Stimulated activated CD4-positive, alpha-beta T cell treated with anti-CD3 and anti-CD28 coated beads, Interleukin-1b, Interleukin-23, amount 100 ng/mL, for 1 hour (primary cell): ENCODE measurements at places on chromosomes 13 and 19.

- DNase-seq = no peak
Observed at GRCh38 chr19:8481201-8481600, 21.2 kb downstream of the PRAM1 start.

GRCh38 chr13:73403355-73404120 lies 344.7 kb downstream of the KLF5 start:
- no peak for DNase-seq

- no peak for DNase-seq
Observed at GRCh38 chr19:33828266-33829075, 31.8 kb downstream of the KCTD15 start.

DNA sequence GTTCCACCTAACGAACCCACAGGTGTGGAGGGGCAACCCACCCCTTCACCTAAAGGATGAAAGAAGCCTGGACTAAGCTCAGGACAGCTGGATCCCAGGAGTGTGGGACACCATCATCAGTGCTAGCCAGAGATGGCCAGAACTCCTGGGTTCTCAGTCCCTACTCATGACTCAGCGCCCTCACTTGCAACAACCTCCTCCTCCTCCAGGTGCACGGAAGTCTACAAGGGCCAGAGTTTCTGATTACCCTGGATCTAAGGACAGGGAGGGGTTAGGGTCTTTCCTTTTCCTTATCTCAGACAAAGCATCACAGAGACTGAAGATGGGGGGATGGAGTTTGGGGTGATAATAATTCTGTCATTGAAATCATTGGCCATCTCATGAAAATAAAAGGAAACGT lies 8.0 kb downstream of the TULP2 start:
- DNase-seq = no peak

- peak; percentile 3 for DNase-seq
Observed at GRCh38 chr19:44552324-44552723, 22.8 kb upstream of the CEACAM20 start.

DNA sequence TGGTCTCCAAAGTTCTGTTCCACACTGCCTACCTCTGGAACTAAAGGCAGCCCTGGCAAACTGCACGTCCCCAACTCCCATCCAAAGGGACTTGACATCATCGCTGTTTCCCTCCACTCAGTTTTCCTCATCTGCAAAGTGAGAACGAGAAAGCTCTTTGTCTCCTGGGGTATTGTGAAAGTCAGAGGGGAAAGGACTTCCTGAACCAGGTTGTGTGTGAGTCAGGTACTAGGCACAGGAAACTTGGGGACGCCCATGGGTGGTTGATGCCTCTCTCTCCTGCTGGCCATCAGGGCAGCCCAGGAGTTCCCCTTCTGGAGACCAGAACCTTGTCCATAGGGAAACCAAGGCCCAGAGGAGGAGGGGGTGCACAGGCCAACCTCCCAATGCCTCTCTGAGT lies 4.7 kb downstream of the CRLF1 start:
- DNase-seq = no peak

DNA sequence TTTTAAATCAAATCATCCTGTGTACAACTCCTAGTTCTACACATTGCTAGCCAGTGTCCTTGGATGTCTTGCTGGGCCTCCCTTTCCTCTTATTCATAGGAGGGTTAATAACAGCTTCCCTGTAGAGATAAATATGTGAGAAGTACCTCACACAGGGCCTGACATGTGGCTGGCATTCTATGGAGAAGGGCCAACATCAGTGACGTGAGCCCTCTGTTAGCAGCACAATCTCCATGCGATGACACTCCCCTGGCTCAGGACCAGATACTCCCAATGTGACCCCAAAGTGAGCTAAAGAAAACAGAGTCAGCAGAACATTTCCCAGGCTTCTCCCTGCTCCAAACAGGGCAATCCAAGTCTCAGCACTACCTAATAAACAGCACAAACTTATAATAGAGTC lies 818.4 kb downstream of the DIAPH3 start:
- no peak for DNase-seq

DNA sequence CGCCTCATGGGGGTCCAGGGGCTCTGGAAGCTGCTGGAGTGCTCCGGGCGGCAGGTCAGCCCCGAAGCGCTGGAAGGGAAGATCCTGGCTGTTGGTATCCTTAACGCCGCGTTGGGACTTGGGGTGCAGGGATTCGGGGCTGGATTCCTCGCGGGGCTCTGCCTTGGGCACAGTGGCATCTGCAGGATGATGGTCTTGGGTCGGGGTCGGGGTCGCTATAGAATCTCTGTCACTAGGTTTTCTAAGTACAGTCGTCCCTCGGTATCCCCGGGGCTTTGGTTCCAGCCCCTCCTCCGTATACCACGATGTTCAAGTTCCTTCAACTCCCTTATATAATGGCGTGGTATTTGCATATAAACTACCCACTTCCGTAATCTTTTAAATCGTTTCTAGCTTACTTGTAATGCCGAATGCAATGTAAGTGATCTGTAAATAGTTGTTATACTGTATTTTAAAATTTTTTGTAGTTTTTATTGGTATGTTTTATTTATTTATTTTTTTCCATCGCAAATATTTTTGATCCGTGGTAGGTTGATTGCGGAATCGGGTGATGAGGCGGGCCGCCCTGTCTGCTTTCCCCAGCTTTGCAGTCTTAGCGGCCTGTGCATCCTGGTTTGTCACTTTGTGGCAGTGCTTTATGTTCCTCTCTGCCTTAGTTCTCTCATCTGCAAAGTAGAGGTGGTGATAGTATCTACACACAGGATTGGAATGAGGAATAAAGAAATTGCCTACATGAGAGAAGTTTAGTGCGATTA lies 606 bp downstream of the ERCC5 start:
- DNase-seq = no peak
